ENCODE measurements at places on chromosomes 4 and X.

GRCh38 chr4:184457535-184458249 lies 16.7 kb downstream of the IRF2 start:
- no peak for DNase-seq

GRCh38 chrX:139932901-139933796 lies at the start of gene ATP11C:
Gene ATP11C (minus strand): TSS chrX:139933053. CDS start chrX:139932042, 1,011 bp downstream.
- peak; percentile 68 for DNase-seq

DNA sequence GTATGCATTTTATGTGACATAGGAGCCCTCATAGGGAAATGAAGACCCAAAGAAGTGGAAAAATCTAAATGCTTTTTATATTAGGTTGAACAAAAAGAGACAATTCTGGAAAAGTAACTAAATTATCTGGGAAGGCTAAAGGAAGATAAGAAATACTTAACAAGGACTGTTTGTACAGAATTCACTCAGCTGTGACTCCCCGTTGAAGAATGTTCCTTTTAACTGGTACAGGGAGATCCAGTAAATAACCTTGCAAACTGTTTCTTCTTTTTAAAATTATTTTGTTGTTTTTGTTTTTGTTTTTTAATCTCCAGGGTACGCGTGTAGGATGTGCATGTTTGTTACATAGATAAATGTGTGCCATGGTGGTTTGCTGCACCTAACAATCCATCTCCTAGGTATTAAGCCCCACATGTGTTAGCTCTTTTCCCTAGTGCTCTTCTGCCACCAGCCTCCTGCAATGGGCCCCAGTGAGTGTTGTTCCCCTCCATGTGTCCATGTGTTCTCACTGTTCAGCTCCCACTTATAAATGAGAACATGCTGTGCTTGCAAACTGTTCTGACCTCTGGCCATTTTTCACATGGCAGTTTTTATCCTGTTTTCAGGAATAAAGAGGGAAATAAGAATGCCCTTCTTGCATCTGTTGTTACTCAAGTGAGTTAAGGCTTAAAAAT lies 81.7 kb downstream of the PWWP3B start:
- DNase-seq = no peak

DNA sequence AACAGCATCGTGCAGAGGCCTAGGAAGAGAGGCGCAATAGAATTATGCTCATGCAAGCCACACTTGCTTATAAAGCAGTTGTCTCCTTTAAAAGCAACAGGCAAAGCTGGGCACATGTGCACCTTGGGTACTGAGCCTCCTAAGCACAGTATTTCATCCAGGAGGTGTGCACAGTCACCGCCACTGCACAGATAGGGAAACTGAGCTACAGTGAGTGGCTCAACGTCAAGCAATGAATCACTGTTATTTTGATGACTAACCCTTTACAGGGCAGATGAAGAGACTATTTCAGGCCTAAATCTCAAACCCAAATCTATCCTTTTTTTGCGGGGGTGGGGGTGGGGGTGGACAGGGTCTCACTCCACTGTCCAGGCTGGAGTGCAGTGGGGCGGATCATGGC lies 42.3 kb downstream of the BCOR start:
- DNase-seq = no peak

GRCh38 chrX:68876731-68877130 lies 47.9 kb downstream of the EFNB1 start:
- no peak for DNase-seq

- peak; percentile 60 for DNase-seq
These were observed 46.5 kb downstream of the HADH start for GRCh38 chr4:108036213-108036612.

Measured in activated T-helper 1 cell treated with anti-CD3 and anti-CD28 coated beads, Interleukin-12 subunit alpha, Interleukin-12 subunit beta, Interleukin-2, Interleukin-4 antibody, amounts not matched to agents 30 ng/mL and 10 ng/mL and 1 ng/mL, durations not matched to agents 14 hours and 24 hours and 36 hours (primary cell).